ENCODE measurements at places on chromosomes 12 and 14.

DNA sequence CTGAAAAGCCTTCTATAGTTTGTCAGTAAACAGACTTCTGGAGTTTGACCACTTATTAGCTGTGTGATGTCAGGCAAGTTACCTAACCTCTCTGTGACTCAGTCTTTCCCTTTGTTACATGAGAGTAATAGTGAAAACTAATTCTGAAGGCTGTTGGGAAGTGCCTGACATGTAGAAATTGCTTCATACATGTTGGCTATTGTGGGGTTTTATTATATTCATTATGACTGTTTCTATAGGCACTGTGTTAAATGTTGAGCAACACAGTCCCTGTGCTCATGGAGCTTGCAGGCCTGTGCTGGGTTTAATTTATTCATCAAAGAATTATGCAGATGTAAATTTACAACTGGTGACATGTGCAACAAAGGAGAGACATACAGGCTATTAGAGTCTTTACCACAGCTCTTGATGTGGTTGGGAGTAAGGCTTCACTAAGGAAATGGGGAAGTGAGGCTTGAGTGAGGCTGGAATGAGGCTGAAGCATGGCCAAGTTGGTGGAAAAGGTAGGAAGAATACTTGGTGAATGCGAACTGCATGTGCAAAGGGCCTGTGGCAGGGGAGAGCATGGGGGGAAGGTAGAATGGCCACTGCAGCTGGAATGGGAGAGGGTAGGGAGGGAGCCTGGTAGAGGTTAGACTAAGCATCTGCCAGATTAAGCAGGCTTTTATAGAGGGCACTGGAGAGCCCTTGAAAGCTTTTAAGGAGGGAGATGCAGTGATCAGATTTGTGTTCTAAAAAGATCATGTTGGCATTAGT is 236.4 kb upstream of the CRY1 start:
- DNase-seq = no peak

GRCh38 chr12:125249066-125249824 is 184.0 kb downstream of the AACS start:
- DNase-seq = no peak

- no peak for DNase-seq
These were observed 380.1 kb downstream of the EGLN3 start for GRCh38 chr14:33570694-33571310.

- DNase-seq = peak; percentile 42
These were observed at the start of gene KLRD1 for GRCh38 chr12:10307630-10308029. KLRD1 (plus strand) TSS chr12:10307870; CDS start chr12:10308078, 208 bp downstream.

DNA sequence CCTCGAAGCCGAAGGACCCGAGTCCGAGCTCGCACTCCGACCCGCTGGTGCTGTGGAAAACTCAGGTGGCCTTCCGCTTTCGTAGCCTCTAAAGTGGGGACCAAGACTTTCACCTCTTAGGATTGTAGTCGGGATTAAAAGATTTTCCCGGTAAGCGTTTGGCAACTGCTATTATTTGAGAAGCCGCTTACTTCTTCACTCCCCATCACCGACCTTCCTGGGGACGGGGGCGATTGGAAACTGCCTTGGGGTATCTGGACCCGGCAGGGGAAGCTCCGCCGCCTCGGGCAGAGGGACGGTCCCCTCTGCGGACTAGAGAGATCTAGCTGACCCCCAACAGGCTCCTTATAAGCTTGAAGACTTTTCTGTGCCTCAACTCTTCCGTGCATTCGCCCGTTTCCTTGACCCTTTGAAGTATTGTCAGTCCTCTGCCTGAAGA is 659 bp downstream of the TRAFD1 start:
- DNase-seq = no peak

Measured in CD4-positive, alpha-beta T cell treated with Interleukin-2 at 100 ng/mL for 4 hours (primary cell).